Stimulated activated CD4-positive, alpha-beta T cell treated with anti-CD3 and anti-CD28 coated beads, TNF-alpha, amount 100 ng/mL, for 1 hour (primary cell): ENCODE measurements at places on chromosomes 12 and 14.

DNA sequence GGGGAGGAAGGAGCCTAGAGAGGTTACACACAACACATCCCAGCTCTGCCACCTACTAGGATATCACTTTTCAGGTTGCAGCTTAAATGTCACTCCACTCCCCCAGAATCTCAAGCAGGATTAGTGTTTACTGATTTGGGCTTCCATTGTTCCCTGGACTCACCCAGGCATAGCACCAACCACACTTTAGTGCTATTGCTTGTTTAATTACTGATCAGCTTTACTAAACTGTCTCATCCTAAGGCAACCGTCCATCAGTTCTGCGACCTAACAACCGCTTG, 6.1 kb upstream of the KRT18 start:
- DNase-seq, result no peak

DNA sequence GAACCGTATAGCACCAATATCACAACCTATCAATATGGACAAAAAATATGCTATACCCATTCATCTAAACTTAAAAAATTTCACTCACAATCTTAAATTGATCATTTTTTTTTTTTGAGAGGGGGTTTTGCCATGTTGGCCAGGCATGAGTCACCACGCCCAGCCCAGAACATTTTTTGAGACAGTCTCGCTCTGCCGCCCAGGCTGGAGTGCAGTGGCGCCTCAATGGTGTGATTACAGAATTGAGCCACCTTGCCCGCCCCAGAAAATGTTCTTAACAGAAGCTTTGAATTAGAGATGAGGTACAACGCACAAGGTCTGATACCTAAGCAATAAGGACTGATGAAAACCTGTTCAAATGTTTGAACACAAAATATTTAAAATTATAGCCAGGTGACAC, 15.8 kb upstream of the ATP5F1B start:
- DNase-seq, result no peak

GRCh38 chr14:23644195-23644918, 8.2 kb downstream of the DHRS2 start:
- no peak for DNase-seq

DNA sequence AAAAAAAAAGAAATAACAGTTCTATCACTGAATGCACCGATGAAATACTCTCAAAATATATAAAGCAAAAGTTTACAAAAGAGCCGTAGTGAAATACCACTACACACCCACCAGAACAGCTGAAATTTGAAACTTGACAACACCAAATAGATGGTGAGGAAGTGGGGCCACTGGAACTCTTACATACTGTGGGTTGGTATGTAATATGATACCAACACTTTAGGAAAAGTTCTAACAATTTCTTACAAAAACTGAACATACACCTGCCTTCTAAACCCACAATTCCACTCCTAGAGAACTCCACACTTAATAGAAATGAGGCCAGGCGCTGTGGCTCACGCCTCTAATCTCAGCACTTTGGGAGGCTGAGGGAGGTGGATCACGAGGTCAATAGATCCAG, 14.1 kb downstream of the EIF5 start:
- no peak for DNase-seq

DNA sequence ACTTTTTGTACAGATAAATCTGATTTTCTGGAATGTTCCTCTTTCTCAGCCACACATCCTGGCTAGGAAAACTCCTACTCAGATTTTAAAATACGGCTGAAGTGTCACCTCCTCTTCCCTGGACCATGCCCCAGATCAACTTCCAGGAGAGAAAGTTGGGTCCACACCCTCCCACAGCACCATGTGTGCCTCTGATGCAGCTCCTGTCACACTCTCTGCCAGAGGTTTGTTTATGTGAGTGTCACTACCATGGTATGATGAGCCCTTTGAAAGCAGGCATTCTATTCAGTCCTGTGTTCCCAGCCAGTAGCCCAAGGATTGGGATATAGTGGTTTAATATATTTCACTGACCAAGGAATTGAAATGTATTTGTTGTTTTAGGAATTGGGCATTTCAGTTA, 287.2 kb upstream of the ATP2B1 start:
- DNase-seq, result no peak

- no peak for DNase-seq
Measured at GRCh38 chr12:108495823-108496579, 19.1 kb upstream of the FICD start.

DNA sequence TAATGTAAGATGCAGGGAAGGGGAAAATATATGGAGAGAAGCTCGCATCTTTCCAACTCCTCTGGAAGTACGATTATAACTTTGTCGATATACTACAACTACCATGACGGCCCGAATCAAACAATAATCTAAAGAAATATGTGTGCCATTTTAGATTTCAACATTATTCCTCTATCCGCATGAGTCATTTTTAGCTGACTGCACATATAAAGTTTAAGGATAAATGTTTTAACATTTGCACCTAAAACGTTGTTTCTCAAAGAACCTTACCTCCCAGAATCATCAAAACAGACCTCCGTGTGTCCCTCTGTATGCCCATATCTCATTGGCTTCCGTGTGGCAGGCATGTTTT, 482 bp downstream of the WDHD1 start:
- DNase-seq, result no peak

DNA sequence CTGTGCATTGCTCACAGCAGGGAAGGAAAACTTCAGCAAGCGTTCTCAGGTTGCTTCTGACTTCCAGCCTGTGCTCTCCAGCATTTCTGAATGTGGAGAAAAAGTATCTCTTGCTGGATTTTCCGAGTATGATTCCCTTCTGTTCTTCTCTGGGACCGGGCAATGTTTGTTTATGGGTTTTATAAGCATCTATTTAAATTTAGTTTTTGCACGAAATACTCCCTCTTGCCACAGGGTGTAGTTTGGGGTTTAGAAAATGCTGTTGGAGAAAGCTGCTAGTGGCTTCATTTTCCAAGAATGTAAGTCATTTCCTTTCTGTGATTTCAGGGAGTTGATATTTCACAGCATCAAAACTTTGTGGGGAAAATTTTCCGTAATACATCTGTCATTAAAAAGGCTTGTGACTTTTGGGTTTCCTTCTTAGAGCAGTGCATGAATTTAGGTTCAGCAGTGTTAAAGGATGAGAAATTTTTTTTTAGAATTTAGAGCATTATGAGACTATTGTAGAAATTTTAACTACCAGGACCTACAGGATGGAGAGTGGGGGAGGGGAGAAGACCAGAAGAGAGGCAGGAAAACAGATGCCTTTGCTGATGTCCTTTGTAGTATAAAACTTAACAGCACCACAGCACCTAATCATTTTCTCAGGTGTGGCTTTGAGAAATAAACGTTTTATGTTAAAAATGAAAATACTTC, 1.5 kb downstream of the FRMD6 start:
- DNase-seq, result no peak

DNA sequence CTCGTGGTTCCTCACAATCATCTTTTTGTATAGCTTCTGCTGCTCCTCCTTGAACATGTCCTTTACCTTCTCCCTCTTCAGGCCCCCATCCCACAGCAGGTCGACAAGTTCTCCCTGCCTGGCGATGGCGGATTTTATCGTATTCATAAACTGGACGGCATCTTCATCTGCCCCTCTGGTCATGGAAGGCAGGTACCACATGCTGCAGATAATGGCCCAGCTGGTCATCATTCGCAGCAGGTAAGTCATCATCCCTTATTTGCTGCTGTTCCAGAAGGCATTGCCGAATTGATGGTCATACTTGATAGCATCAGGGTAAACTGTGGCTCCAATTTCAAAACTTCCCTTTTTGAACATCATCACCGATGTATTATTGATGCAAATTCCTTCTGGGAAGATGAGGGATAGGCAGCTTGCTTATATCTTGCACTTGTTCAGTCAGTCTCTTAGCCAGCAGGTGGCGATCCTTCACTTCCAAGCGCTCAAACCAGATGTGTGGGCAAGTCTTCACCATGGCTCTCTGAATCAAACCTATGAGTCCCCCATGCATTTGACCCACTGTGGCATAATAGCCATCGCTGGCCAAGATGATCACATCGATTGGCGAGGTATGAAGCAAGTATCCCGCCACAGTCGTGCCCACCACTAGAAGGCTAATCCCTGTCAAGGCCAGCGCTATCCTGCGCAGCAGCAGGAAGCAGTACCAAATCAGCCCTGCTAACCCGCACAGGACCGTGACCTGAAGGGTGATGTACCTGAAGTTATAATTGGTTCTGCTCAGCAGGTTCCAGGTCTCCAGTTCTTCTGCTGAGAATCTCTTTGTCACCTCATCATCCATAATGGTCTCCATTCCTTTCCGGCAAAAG, 381.5 kb upstream of the STXBP6 start:
- no peak for DNase-seq

DNA sequence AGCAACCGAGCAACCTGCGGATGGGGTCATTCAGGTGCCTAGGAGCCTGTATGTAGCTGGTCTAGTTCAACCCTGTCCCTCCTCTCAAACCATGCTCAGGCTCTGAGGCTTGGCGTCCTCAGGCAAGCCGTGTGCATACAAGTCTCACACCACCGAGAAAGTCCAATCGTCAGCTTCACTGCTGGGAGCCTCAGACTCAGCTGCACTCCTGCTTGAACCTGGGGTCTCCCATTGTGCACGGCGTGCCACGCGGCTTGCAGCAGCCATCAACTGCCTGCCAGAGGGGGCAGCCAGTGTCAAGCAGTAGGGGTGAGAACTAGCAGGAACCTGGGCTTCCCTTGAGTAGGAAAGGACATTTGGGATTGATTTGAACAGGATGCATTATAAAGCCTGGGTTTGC, 1064.6 kb downstream of the BCL11B start:
- no peak for DNase-seq

DNA sequence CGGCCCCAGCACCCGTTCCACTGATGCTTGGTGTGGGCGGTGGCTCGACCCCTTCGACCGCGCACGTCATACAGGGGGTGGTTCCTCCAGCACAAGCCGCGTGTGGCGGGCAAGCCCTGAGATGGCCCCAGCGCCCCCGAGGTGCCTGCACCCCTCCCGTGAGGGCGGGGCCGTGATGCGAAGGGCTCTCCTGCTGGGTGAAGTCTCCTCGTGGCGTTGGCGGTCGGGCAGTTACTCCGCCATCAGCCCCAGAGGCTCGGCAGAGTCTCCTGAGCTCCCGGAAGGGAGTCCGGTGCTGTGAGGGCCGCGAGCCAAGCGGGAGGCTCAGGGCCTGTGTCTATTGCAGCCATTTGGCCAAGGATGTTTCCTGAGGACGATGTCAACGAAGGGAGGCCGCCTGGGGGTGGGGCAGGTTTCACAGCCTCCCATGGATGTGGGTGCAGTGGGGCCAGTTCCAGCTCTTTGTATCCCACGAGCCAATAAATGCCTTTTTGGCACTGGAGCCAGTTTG, 78.1 kb upstream of the GALNT9 start:
- no peak for DNase-seq

GRCh38 chr12:121793440-121793837, at the start of gene RHOF:
Gene RHOF, minus strand, starts transcription at chr12:121793688. Its CDS starts 55 bp downstream, at chr12:121793633.
- no peak for DNase-seq

- DNase-seq, result no peak
Measured at GRCh38 chr12:42763682-42764081, 174.1 kb upstream of the PRICKLE1 start.

DNA sequence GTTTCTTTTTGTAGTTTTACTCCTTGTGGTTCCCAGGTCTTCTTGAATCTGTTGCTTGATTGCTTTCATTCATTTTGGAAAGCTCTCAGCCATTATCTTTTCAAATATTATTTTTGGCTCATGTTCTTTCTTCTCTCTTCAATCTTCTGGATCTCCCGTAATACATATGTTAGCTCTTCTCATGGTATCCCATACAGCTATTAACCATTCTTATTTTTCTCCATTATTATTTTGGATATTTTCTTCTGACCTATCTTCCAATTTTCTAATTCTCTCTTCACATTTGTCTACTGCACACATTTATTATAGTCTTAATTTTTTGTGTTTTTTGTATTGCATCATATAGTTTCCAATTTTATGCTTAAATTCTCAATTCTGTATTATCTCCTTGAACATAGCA, 123.9 kb upstream of the ARID2 start:
- DNase-seq, result no peak

GRCh38 chr14:88129306-88130056, 124.5 kb downstream of the GPR65 start:
- DNase-seq, result no peak

DNA sequence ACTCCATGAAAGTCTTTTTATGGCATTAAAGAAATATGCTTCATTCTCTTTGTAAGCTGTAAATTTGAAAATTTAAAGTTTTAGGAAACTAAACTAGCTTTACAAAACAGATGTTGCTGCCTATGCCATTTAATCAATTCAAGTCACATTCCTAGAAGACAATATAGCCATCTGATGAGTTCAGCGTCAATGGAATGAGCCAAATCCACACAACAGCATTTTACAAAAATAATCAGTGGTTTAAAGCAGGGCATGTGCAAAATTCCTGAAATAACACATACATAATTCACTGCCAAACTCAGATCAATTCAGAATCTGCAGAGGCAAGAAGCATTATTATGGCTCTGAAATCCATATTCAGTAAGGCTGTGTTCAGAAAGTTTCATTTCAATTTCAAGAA, 75.6 kb downstream of the MED13L start:
- no peak for DNase-seq

DNA sequence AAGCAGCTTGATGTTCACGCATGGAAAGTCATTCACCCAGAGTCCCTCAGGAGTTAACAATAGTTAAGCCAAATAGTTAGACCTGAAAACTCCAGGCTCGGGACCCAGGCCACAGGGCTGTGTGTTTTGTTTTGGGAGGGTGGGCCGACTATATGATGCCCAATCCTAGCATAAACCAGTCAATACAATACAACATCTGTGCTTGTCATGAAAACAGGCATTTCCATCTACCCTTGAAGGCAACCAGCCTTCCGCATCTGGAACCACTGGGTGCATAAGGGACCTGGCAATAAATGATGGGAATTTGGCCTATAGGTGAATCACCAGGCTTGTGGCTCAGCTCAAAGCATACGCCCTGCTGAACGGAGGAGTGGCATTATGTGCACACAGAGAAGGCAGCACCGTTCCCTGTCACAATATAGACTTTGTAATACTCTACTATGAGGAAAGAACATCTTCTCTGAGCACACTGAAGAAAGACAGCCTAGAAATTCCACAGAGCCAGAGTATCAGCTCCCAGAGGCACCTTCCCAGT, 91.0 kb upstream of the FOXN3 start:
- no peak for DNase-seq

- no peak for DNase-seq
Measured at GRCh38 chr12:75738486-75738885, 227.1 kb upstream of the KRR1 start.

- DNase-seq, result no peak
Measured at GRCh38 chr14:99517643-99518381, 36.6 kb downstream of the CCNK start.

GRCh38 chr14:54808326-54809161, 94.1 kb downstream of the GCH1 start:
- no peak for DNase-seq

GRCh38 chr12:11764837-11765236, 115.4 kb downstream of the ETV6 start:
- no peak for DNase-seq

DNA sequence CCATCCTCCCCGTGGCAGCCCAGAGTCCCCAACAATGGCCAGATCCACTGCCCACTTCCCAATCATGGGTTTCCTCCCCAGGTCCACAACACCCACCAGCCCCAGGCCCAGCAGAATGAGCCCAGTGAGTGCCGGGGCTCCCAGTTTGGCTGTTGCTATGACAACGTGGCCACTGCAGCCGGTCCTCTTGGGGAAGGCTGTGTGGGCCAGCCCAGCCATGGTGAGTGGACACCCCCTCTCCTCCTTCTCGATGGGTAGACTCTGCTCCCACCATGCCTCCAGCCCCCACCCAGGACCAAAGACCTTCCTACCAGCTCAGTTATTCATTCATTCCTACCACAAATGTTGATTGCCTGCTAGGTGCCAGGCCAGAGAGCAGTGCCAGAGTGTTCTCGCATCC, 23.8 kb downstream of the PAPLN start:
- DNase-seq, result no peak
